ENCODE measurements at places on chromosomes 12 and 14.

GRCh38 chr14:72614365-72614764 is 279.5 kb downstream of the DPF3 start:
- DNase-seq, result no peak

DNA sequence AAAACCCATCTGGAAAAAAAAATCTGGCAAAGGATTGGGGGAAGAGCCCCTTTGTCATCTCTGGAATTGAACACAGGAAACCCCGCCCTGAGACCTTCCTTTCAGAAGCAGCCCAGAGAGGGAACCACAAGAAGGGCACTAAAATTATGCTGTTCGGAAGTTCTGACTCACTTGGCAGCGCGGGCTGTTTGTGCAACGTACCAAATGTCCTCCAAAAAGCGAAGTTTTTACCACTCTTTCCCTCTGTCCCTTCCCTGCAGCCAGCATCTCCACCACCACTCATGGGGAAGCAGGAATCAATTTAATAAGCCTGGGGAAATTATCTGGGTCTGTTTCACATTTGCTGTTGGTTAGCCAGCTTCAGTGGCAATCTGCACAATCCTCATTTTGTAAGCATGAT is 3.2 kb upstream of the SYNE3 start:
- peak; percentile 90 for DNase-seq

- no peak for DNase-seq
Observed at GRCh38 chr12:72523754-72524153, 251.6 kb downstream of the TRHDE start.

DNA sequence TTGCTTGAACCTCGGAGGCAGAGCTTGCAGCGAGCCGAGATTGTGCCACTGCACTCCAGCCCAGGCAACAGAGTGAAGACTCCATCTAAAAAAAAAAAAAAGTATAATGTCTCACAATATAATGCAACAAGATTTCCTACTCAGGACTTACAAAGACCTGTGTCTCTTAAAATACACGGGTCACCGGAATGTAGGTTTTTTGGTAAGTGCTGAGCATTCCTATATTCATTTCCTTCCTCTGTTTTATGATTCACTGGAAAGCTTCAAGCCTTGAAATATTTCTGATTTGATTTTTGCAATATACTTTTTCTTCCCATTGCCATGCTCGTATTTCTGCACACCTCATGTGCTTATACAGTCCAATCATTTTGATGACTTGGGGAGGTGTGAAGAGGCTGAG is 245.8 kb downstream of the FBXL14 start:
- DNase-seq, result no peak

- DNase-seq, result peak; percentile 7
Observed at GRCh38 chr12:106893451-106893850, 62.3 kb upstream of the TMEM263 start.

DNA sequence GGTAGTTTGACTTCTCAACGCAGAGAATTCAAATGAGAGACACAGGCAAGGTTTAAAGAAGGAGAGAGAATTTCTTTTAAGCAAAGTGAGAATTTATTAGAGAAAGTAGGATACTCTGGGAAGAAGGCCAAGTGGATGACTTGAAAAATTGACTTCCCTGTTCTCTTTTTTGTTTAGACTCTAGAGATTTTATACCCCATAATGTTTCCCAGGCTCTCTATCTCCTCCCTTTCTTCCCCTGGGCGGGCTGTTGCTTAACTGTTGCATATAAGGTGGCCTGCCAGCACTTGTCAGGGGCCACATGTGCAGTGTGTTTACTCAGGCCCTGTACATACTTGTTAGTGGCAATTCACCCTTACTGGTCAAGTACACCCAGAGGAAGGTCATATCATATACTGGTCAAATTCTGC is 403.7 kb downstream of the SLC6A15 start:
- no peak for DNase-seq

- no peak for DNase-seq
Observed at GRCh38 chr12:43551971-43552559, at the start of gene ADAMTS20. Gene ADAMTS20 (minus strand): TSS chr12:43552203. CDS start chr12:43551921, 282 bp downstream.

DNA sequence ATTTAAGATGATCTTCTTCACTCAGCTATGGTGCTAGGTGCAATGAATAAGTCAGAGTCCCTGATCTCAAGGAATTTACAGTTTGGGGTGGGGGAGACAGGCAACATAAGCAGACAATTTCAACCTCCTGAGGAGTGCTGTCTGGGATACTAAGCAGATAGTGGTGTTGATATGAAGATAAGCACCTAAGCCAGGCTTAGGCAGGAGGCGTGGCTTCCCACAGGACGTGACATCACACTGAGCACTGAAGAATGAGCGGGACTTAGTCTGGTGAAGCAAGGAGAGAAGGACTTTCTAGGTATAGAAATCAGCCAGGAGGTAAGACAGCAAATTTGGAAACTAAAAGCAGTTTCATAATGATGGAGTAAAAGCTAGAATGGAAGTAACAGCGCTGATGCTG is 6.8 kb downstream of the PRPH start:
- no peak for DNase-seq
